ENCODE measurements at places on chromosomes 4 and X.

DNA sequence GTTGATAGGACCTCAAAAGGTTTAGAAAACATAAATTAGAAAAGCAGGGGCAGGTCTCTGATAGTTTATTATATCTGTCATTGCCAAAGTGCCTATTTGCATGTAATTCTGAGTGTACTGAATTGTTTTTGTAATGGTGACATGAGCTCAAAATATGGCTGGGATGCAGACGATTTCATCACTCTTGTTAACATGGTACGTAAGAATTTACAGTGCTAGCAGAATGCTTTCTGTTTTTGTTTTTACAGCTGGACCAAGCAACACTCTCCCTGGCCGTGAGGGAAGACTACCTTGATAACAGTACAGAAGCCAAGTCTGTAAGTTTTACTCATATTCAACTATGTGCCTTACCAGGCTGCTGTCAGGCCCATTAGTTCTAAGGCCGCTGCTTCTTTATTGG is 58.1 kb downstream of the PHEX start:
- no peak for DNase-seq

GRCh38 chr4:168815379-168816345 is 194.4 kb downstream of the CBR4 start:
- DNase-seq, result no peak

GRCh38 chr4:40782876-40783275 is 33.1 kb downstream of the NSUN7 start:
- DNase-seq, result no peak

GRCh38 chr4:182699201-182699600 is 218.0 kb downstream of the DCTD start:
- no peak for DNase-seq

- no peak for DNase-seq
Observed at GRCh38 chr4:61425315-61425714, 225.2 kb downstream of the ADGRL3 start.

GRCh38 chrX:136199365-136199764 is 51.8 kb downstream of the MAP7D3 start:
- no peak for DNase-seq

- no peak for DNase-seq
Observed at GRCh38 chr4:10643600-10644425, 40.8 kb downstream of the CLNK start.

DNA sequence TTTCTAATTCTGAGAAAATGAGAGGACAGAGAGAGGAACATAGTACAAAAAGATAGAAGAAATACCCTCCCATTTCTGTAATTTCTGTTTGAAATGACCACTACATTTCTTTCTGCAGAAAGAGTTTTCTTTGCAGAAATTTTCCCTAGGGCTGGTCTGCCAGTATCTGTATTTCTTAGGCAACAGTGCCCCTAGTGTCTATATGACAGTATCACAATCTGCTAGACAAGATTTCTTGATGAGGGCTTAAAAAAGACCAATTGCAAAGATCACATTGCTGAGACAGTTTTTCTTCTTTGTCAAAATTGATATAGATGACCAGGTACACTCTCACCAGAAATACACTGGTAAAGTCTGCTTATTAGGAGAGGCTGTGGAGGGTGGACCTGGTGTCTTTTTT is 81.0 kb upstream of the ZDHHC15 start:
- DNase-seq, result peak; percentile 2

GRCh38 chrX:103847174-103847870 is 15.3 kb upstream of the RAB9B start:
- DNase-seq, result no peak

- no peak for DNase-seq
Observed at GRCh38 chr4:145531859-145532258, 50.2 kb downstream of the SMAD1 start.

GRCh38 chr4:153790962-153791551 is 2.2 kb upstream of the SFRP2 start:
- no peak for DNase-seq

DNA sequence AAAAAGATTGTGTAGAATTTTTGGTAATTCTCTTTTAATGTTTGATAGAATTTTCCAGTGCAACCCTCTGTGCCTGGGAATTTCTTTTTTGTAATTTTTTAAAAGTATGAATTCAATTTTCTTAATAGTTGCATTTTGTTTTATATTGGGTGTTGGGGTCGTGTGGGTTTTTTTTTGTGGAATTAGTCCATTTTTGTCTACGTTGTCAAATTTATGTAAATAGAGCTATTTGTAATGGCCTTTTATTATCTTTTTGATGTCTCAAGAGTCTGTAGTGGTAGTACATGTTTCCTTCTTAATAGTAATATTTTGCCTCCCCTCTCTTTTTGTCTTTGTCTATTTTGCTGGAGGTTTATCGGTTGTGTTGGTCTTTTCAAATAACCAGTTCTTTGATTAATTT is 64.4 kb downstream of the F11 start:
- DNase-seq, result no peak

GRCh38 chr4:154877110-154877760 is 96.2 kb downstream of the RBM46 start:
- DNase-seq, result peak; percentile 11

DNA sequence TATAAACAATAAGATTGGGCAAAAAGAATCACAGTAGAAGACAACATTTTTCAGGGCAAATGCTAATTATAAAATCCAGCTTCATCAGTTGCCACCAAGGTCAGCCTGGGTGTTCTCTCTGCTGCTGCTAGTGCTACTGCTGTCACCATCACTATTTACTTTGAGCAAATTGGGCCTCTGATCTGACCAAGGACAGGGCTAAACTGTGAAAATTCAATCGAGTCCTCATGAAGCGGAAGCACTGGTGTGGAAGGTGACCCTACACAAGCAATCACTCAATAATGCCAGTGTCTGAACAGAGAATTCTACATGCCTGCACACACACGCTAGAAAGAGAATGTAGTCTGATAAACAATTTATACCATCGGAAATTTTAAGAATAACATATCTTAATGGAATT is 122.9 kb upstream of the TTC29 start:
- no peak for DNase-seq

DNA sequence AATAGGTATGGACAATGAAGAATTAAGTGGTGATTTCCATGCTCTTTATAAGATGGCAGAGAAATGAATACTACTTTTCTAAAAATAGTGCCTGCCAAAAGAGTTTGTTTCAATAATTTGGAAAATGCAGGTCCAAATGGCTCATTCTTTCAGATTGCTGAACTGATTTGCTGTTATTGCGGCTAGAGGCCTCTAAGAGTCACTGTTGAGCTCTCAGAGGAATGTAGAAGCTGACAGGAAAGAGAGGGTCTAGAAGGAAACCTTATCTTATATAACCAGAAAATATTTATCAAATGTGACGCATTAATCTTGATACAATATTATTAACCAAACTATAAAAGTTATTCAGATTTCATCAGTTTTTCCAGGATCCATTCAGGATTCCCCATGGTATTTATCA is 65.7 kb upstream of the PAGE1 start:
- DNase-seq, result peak; percentile 2

GRCh38 chr4:110624904-110625494 is 2.1 kb upstream of the PITX2 start:
- no peak for DNase-seq

DNA sequence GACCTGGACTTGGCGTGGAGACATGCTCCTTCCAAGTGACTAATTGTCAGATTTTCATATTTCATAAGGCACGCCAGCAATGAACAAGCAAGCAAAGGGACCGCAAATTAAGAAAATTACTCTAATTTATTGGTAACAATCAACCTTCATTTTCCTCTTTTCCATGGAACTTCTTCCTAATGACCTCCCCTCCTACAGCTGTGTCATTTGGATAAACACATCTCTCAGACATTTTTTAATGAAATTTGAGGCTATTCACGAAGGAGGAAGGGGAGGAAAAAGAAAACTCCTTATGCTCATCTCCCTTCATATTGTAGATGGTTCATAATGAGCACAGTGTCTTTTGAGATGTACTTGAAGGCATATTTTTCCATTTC is 38.6 kb upstream of the TLR3 start:
- DNase-seq, result no peak

DNA sequence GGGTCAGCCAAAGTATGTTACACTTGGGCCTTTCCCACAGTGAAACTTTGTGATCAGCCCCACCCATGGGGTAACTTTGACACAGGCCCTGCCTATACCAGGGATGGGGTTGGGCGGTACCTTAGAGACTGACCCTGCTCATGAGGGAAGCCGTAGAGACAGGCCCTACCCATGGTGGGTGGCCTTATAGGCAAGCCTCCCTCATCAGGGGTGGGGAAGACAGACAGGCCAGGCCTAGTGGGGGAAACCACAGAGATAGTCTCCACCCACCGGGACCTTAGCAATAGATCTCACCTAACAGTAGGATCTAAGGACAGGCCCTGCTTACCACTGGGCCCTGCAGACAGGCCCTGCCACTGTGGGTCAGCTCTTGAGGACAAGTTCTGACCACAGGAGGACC is 6.8 kb downstream of the PLP2 start:
- DNase-seq, result no peak

DNA sequence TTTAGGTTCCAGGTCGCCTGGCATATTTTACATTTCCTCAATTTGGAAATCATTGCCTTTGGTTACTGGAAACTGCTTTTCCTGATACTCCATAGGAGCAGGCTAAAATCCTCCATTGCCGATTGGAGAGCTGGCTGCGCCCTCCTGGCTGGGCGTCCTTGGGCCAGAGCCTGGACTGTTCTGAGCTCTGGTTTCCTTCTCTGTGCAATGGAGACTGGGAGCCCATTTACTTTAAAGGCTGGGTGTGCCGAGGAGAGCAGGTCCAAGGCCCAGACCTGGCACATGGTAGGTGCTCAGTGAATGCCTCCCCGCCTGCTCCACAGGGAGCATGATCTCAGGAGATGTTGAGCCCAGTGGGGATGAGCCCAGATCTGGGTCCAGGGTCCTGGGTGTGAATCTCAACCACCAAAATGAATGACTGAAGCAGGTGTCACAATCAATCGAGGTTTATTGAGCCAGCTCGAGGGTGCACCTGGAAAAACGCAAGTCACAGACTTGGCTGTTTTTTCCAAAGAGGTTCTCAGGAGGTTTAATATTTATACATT is 50.0 kb downstream of the EVC start:
- DNase-seq, result no peak

GRCh38 chr4:137226900-137227299 is 305.4 kb downstream of the PCDH18 start:
- DNase-seq, result no peak

GRCh38 chr4:184795214-184795844 is 30.4 kb downstream of the ACSL1 start:
- no peak for DNase-seq

DNA sequence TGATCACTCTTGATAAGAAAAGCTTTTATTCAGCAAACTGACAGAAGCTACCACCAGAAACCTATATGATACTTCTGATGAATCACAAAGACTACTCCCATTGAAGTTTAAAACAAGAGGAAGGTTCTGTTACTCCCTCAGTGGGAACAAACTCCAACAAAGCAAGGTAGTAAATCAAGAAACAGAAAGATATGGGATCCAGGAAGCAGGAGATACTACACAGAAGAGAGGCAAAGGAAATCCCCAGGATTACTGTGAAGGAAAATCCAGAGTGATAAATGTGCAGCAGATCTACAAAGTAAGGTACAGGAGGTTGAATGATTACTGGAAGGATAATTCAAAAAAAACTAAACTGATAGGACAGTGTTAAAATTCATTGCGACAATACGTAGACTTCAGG is 222.4 kb downstream of the HHIP start:
- DNase-seq, result no peak
